SIG-M5 (cell line): ENCODE measurements at places on chromosomes 16 and 17.

DNA sequence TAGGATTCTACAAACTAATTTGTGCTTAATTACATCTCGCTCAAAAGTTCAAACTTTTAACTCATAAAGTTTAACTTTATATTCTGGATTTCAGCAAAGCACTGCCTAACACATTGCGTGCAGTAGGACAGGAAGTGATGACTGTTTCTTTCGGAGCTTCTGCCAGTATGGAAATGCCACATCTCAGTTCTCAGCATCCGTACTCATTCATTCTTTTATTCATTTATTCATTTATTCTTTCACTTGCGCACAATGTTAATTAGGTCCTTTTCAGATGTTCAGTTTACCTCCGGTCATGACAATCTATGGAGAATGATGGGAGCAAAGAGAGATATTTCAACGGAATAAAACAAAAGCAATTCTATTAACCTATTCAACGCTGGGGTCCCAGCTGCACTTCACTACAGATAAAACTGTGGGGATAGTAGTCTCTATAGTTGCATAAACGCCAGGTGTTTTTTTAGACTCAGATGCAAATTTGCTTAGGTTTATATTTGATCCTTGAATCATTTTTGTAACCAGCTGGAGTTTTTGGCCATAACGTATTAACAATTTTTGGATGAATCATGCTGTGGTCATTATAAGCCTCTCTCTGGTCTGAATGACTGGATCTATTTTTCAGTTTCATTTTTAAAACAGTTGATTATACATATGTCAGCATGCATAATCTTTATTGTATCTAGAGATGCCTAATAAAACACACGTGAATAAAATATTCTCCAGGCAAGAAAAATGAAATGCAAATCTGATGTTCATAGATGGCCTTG lies 143.9 kb downstream of the KCNJ2 start:
- no peak for DNase-seq

DNA sequence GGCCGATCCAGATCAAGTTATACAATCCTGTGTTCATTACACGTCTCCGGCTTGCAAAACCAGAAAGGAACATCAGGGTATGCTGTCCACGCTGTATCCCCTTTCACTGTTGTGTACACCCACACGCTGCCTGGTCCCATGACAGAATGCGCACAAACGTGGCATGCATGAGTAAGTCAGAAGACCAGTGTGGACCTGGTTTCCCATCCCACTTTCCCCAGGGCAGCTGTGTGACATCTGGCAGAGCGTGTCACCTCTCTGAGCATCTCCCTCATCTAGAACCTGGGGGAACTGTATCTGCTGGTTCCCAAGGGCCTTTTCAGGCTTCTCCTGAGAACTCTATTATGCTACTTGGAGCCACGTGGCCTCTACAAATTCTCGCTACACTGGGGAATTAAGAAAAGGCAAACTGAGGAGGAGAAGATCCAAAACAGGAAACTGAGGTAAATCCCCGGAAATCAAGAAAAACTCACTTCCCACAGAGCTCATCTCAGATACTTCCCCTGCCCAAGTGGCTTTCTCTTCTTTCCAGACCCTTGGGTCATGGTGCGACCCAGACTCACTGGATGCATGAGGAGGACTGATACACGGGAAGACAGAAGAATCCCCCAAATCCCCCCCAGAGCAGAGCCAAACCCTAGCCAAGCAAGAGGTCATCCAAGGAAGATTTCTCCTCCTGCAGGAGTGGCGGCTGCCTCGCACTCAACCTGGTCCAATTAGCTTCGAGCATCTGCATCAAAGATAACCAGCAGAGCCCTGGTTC lies 139.3 kb downstream of the GAS7 start:
- no peak for DNase-seq

- DNase-seq, result no peak
Measured at GRCh38 chr16:27111486-27111885, 44.8 kb downstream of the C16orf82 start.

GRCh38 chr17:30086896-30087295 lies 29.7 kb upstream of the NSRP1 start:
- no peak for DNase-seq

DNA sequence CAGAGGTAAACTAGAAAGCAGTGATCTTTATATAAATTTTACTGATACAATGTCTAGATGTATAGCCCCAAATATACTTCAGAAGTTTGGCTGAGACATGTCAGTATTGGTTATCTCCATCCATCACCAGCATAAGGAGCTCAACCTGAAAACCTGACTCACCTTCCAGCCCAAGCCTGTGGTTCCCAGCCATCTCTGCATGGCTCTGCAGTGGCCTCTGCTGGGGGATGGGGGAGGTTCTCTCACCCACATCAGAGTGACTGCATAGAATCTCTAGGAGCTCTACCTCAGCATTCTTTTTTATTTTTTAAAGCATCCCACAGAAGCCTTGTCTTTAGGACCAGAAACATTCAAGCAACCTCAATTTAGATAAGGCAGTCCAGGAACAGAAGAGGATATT lies 27.3 kb downstream of the USP7 start:
- no peak for DNase-seq
